ENCODE measurements at places on chromosomes 7 and 10.

DNA sequence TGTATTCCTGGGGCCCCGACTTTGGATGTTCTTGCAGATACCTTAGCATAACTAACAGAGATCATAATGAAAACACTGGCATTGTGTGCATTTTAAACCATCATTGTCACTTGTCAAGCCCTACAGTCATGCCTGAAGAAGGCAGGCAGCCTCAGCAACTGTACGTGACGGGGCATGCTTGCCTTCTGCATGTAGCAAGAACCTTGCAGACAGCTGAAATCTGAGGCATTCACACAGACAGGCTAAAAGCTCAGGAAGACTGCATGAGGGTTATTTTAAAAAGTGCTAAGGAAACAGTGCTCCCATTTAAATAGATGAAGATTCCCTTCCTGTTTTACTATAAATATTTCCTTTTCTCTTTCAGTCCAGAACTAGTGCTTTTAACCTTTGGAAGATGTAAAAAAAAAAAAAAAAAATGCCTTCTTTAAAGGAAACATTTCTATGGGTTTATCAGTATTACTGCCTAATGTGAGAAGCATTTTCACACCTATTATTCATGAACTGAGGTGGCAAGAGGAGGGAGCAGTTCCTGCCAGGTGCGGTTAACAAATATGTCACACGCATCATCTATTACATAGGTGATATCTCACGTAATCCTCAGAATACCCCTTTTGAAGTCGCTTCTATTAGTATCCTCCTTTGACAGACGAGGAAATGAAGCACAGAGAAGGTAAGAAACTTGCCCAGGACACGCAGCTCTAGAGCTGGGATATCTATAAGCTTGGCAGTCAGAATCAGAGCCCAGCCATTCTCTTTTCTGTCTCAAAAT lies 88.1 kb downstream of the PRKCQ start:
- peak; percentile 33 for DNase-seq

DNA sequence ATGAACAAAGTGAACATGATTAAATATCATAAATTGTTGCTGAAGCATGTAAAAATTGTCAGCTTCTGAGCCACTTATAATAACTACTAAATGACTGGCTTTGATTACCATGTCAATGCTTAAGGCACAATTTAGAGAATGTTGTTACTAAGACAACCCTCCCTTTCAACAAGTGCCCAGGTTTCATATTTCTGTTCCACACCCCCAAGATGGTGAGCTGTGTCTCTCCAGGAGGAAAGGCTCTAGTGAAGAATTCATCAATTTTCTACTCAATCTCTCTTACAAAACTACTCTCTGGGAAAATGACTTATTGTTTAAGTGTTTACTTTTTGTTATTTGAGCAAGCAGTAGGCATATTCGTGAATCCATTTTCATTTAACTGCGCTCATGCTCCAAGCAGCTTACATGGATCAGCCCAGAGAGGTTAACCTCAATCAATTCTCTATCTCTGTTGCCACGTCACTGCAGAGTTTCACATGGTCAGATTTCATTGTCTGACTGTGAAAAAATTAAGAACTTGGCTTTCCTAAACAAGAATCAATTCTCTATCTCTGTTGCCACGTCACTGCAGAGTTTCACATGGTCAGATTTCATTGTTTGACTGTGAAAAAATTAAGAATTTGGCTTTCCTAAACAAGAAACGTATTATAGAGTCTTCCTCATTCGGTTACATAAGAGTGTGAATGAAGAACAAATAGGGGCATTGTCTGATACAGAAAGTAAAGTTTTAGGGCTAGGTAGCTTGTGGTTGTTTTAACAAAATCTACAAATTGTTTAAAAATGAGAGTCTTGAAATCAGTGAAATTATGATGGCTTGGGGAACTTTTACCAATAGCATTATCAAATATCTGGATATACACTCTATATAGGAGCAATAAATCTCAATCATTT lies 49.7 kb downstream of the CCDC71L start:
- DNase-seq: no peak

- no peak for DNase-seq
Observed at GRCh38 chr7:13979671-13980435, 9.6 kb downstream of the ETV1 start.

DNA sequence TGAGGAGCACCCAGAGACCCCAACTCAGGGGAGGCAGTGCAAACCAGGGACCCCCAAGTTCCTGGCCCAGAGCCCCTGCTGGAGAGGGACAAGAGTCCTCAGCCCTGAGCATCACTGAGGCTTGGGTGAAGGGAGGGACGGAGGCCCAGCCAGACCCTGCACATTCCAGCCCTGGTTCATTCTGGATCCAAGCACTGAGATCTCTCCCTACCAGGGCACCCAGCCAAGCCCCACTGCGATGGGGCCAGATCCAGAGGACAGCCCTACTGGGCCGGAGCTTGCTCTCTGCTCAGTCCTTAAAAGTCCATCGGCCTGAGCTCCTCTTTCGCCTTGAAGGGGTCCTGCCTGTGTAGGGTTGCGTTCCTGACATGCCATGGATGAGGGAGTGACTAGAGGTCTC lies 40.5 kb upstream of the RABGEF1 start:
- no peak for DNase-seq

GRCh38 chr10:133388236-133388972 lies 5.6 kb upstream of the MTG1 start:
- DNase-seq: no peak

- peak; percentile 5 for DNase-seq
Observed at GRCh38 chr7:30927040-30927439, 15.4 kb downstream of the AQP1 start.

DNA sequence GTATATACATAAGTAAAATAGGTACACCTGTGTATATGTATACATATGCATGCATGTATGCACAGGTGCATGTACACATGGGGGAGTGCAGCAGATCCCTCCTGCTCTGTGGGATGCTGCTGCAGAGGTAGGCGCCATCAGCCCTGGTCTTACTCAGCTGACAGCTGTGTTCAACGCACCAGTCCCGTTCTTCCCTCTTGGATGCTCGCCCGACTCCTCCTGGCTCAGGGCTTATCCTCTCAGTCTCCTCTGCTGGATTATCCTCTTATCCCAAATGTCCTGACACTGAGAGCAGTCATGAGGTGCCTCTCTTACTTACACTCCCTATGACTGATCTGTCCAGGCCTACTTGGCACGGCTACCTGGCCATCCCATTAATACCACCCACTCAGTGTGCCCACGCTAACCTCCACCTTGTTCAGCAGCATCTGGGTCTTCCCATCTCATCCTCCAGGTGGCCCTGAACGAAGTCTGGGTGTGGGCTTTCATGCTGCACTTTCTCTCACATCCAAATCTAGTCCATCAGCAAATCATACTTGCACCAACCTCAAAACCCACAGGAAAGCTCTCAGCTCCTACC lies 357.1 kb downstream of the TCERG1L start:
- no peak for DNase-seq

DNA sequence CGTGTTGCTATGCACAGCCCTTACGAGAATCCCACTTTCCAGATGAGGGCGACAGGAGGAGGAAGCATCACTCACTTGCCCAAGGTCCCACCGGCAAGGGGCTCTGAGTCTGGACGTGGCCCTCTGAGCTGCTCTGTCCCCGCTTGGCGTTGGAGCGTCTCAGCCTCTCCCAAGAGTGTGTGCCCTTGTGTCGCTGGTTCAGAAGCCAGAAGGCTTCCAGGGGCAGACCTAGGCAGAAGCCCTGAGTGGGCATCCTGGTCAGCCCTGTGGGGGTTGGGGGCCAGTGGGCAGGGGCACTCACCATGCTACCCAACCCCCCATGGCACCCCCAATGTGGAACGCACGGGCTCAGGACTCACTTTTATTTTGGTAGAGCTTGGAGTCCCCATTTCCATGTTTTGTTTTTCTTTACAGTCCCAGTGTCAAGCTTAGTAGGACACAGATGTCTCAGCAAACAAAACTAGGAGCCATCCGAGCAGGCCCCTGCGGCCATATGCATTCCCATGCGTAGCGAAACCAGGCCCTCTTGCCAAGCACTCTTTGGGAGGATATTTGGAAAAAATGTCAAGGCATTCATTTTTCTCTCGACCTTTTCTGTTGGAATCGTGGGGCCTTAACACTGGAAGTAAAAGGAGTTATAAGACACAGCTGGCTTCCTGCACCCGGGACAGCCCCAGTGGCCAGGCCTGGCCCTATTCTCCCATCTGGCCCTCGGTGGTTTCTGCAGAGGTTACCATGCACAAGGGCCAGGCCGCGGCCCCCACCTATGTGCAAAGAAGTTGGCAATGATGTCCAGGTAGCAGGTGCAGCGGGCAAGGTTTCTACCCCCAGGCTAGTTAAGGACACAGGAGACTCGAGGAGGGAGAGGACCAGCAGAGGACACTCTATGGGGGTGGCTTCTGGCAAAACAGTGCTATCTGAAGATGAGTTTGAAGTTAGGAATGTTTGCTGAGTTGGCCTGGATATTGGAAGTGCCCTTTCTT lies 97.0 kb downstream of the LHPP start:
- DNase-seq: no peak

DNA sequence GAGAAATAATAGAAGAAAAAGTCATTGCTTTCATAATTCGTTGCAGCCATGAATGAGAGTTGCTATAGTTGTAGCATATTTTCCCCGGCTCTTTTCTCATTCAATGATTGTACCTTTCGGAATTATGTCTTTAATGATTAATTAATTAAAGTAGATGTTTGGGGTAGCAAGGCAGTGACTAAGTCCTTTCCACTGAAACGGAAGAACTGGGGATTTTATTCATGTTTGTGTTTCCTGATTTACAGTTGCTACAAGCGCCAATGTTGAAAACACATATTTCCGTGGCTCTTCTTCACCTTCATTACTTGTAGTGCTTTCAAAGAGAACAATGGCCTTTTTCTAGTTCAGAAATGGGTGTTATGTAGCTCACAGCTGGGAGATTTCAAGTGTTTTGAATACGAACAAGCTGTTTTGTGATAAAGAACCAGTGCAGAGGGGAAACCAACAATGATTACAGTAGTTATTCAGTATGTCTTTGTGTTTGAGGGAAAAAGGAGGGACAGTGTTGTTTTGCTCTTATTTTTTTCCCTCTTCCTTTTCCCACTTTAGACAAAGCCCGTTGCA lies 153.5 kb downstream of the NSUN6 start:
- DNase-seq: no peak

DNA sequence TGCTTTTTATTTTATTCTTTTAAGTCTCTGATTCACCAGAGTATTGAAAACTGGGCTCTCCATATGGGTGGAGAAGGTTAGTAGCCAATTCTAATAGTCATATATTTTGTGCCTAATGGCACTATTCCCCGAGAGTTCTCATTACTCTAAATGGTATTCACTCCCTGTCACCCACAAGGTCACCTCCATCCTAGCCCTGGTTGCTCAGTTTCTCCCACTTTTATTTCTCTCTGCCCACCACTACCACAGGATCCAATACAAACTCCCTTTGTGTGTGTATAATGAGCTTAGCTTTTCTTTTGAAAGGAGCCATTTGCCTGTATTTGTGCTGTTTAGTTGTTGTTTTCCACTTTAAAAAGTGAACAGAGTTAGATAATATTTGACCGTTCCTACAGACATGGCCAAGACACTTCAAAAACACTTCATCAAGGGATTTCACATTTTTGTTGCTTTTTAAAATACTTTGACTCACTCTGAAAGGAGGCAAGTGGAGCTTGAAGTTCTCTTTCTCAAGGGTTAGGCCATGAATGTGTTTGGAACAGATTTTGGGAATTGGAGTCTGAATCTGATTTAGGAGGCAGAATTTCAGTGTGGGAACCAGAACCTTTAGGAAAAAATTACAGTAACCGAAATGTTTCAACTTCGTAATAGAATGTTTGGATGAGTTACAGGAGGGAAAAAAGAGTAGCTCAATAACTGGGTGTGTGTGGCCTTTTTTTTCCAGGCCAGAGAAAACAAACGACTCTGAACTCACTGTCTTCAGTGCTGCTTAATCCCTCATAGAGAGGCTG lies 321.3 kb downstream of the BICC1 start:
- DNase-seq: no peak

GRCh38 chr10:76350583-76350982 lies 919.2 kb downstream of the LRMDA start:
- no peak for DNase-seq

GRCh38 chr7:31107106-31108090 lies 55.3 kb downstream of the ADCYAP1R1 start:
- DNase-seq: no peak

DNA sequence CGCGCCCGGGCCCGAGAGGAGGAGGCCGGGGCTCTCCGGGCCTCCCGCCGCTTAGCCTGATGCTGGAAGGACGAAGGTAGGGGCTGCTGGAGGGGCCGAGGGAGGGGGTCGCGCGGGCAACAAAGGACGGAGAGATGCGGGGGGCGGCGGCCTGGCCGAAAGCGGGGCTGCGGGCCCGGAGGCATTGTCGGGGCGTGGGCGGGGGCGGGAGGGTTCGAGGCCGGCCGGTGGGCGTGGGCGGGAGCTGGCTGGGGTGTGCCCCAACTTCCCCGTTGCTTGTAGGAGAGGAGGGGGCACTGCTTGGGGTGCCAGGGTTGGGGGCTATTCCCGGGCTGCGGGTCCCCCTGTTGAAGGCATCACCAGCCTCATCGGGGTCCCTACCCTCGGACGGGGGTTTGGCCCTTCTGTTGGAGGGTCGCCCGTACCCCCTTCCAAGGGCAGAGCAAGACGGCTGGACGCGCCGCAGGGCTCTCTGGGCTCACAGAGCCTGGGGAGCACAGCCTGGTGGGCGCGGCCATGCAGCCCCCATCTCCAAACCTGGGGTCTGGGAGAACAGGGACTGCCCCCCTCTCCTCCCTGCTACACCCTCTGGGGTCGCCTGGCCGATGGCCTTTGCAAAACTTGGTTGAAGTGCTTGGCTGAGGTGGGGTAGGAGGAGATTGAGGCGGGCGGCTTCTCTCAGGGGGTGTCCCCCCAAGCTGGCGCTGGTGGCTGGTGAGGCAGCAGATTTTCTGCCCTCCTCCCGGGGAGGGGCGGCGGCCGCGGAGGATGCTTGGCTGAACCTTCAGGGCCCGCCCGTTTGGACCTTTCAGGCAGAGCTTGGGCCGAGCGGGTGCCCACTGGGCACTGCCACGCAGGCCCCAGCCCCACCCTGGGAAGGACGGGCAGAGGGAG lies 699 bp downstream of the CLIP2 start:
- peak; percentile 51 for DNase-seq

GRCh38 chr7:144100607-144101006 lies 8.8 kb upstream of the OR2A2 start:
- DNase-seq: no peak

DNA sequence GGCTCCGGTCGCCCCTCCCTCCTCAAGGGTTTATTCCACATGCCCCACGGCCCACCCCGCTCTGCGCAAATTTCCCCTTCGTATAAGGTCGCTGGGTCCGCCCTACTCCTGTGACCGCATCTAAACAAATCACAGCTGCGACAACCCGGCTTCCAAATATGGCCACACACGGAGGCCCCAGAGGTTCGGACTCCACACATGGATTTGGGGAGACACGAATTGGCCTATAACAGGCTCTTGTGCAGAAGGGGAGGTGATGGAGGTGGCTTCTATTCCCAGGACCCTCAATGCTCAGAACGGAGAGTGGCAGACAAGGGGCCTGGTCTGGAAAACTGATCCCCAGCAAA lies 90.1 kb downstream of the FOXL3 start:
- DNase-seq: peak; percentile 47

GRCh38 chr10:112298581-112298980 lies 15.4 kb downstream of the TECTB start:
- DNase-seq: no peak

- no peak for DNase-seq
Observed at GRCh38 chr7:69208276-69208675, 390.0 kb upstream of the AUTS2 start.
